Osteocyte (in vitro differentiated cells): ENCODE measurements at places on chromosomes 16 and 17. TPM values are rescaled to one million over a fixed set of nuclear protein-coding genes. Genes with fewer than 3 reads are reported as not detected.

GRCh38 chr17:64173646-64174045, 43.7 kb upstream of the ERN1 start:
- no peak overlapping the region for H3K4me3 ChIP-seq
- peak overlapping the region; percentile 31 for H3K27ac ChIP-seq
- no peaks in the 10 kb centered on the region for H3K27me3 ChIP-seq

DNA sequence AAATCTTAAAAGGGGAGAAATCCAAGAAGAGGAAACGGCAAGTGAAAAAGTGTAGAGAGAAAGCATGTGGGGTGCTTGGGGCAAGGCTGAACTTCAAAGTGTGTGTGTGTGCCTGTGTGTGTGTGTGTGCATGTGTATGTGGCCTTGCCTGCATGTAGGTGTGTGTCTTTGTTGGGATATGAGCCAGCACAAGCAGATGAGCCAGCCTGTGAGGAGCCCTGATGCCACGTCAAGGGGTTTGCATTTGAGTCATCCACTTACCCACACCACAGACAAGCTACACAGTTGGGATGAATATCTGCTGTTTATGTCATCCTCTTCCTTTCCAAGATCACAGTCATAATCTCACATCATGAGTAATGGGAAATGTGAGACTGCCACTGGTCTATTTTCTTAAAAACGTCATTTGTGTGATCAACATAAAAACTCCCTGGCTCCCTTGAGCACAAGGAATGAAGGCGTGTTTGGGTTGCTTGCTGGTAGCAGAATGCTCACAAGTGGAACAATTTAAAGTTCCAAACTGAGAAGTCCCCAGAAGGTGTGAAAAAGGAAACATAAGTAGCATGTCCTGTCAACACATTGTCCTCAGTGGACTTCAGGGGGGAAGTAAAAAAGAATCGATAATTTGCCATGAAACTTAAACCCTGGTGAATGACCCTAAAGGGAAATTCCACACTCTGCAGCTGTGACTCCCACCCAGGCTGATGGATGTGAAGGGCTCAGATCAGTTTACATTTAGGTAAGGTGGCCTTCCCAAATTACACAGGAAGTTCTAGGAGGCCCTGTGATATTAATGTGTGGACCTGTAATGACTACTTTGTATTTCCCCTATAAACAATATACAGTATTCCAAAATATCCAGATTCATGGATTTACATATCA, 14.7 kb downstream of the KCTD19 start:
- H3K27ac ChIP-seq = peak overlapping the region; percentile 66
- DNase-seq = no peak
- H3K4me1 ChIP-seq = peaks cover 16% of the 10 kb centered on the region
- no peaks in the 10 kb centered on the region for H3K36me3 ChIP-seq
- H3K27me3 ChIP-seq = no peaks in the 10 kb centered on the region
- no peak overlapping the region for H3K4me3 ChIP-seq

DNA sequence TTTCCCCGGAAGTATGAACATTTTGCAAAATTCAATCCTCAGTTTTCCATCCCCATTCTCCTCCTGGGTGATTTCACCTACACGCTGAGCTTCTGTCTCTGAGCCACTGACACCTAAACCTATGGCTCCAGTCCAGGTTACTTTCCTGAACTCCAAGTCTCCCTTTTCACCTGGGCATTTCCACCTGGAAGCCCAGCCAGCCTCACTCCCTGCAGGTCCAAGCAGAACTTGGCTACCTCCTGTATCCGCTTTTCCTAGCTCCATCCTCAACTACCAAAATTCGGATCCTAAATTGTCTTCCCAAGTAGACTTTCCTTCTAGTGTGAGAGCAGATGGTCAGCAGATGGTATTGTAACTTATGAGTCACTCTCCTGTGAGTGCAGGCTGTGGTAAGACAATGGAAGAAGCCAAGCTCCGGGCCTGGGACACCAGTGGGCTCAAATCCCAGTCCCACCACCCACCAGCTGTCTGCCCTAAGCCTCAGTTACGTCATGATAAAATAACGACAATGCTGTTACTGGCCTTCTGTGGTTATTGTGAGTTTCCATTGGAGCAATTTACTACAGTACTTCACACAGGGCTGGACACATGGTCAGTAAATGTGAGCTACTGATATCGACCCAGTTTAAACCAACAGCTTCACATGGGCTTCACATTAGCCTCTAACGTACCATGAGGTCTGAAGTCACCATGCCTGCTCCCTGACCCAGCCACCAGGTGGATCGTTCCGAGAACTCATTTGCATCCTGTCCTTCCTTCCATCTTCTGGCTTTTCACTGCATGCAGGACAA, 33.3 kb downstream of the PECAM1 start:
- no peak for DNase-seq
- no peaks in the 10 kb centered on the region for H3K36me3 ChIP-seq
- H3K27ac ChIP-seq = no peak overlapping the region
- peaks cover 15% of the 10 kb centered on the region for H3K4me1 ChIP-seq
- no peak overlapping the region for H3K4me3 ChIP-seq

TBC1D28 gene
- not detected in 2 replicates for total RNA-seq

- no peaks in the 10 kb centered on the region for H3K36me3 ChIP-seq
- DNase-seq = no peak
- H3K4me3 ChIP-seq = no peak overlapping the region
- no peaks in the 10 kb centered on the region for H3K27me3 ChIP-seq
- peaks cover 12% of the 10 kb centered on the region for H3K4me1 ChIP-seq
Observed at GRCh38 chr16:79672524-79672923, 72.0 kb upstream of the MAF start.

DNA sequence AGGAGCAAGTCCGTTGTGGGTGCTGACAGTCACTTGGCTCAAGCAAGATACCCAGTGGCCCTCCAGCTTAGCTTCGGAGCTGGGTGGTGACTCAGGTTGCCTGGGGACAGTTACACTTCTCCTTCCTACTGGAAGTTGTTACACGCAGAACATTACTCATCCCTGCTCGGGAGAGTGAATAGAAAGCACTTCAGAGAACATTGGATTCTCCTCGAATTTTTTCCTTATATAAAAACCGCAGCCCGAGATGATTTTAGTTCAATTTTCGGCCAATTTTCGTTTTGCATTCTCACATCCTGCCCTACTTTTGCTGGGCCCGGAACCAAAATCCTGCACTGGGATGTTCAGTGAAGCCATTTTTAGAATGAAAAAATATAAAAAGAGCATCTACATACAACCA, 99.7 kb downstream of the ELAC2 start:
- no peaks in the 10 kb centered on the region for H3K27me3 ChIP-seq
- no peak for DNase-seq
- H3K4me3 ChIP-seq = no peak overlapping the region
- no peak overlapping the region for H3K27ac ChIP-seq

DNA sequence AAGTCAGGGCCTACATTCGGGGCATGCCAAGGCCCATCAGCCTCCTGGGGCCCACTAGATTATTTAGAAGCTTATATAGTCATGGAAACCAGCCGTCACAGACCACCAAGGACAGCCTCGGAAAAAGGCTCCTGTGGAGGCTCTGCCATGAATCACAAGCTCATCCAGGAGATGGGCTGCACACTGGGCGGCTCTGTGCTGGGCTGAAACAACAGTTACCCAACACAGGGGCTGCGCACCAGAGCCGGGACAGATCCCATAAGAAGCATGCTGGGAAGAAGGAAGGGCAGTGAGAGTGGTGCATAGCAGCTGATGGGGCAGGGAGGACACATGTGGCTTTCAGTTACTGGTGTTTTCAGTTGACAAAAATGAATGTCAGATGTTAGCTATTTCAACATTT, 67.7 kb upstream of the GSG1L start:
- H3K27me3 ChIP-seq = no peaks in the 10 kb centered on the region
- H3K4me1 ChIP-seq = no peaks in the 10 kb centered on the region
- no peak overlapping the region for H3K4me3 ChIP-seq

AKAP1 gene
- total RNA-seq = 16.8 and 18.5 TPM in 2 replicates

DNA sequence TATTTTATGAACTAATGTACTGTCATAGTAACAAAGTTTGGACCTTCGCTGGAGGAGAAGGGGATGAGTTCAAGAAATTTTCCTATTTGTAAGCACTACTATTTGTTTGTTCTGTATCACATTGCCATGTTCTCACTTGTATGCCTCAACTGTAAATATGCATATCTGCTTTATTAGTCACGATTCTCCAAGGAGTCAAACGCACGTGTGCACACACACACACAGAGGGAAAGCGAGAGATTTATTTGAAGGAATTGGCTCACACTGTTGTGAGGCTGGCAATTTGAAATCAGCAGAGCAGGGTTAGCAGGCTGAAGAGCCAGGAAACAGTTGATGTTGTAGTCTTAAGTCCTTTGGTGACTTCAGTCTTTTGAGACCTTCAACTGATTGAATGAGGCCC, 24.9 kb upstream of the MYH2 start:
- H3K27me3 ChIP-seq = no peaks in the 10 kb centered on the region
- H3K27ac ChIP-seq = no peak overlapping the region
- no peaks in the 10 kb centered on the region for H3K36me3 ChIP-seq
- DNase-seq = no peak
- H3K4me1 ChIP-seq = no peaks in the 10 kb centered on the region
- H3K4me3 ChIP-seq = no peak overlapping the region
